Glutamatergic neuron (in vitro differentiated cells): ENCODE measurements at places on chromosomes 6 and 20.

DNA sequence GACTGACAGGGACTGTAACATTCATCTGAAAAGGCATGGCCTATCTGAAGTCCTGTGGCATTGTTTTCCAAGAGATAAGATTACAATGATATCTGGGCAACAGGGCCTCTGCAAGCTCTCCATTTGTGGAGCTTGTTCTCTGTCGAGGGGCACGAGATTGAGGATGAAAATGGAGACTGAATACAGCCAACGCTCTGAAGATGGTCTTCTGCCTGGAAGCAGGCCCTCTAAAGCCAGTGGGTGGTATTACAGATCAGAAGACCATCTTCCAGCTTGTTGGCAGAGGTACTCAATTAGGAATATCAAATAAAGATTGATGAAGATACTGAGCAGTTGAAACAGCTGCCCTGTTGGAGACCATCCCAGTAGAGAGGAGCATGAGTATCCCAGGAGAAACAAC, 288.2 kb downstream of the CENPW start:
- no peak for DNase-seq

- DNase-seq, result no peak
Observed at GRCh38 chr6:149247385-149247763, 70.1 kb upstream of the TAB2 start.

GRCh38 chr6:16727996-16728395, 33.3 kb downstream of the ATXN1 start:
- DNase-seq, result no peak

GRCh38 chr6:110198561-110198960, 18.3 kb downstream of the CDC40 start:
- no peak for DNase-seq

DNA sequence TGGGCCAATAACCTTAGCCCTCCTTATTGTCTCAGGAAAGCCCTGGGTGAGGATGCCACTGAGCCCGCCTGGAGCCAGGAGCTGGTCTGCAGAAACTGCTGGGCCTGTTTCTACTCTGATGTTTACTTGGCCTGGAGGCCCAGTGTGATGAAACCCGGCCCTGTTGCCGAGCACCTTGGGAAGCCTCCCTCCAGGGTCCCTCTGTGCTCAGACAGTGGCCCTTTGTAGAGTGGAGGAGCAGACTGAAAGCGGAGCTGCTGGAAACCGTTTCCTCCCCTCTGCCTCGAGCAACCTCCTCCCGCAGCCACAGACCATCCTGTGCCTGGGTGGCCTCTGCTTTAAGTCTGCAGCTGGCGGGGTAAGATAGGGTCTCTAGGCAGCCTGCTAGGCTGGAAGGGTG, 84.1 kb upstream of the EPB41L1 start:
- DNase-seq, result no peak

GRCh38 chr6:139582956-139583355, 208.5 kb upstream of the CITED2 start:
- no peak for DNase-seq

GRCh38 chr20:24734139-24734538, 214.9 kb upstream of the CST7 start:
- no peak for DNase-seq

DNA sequence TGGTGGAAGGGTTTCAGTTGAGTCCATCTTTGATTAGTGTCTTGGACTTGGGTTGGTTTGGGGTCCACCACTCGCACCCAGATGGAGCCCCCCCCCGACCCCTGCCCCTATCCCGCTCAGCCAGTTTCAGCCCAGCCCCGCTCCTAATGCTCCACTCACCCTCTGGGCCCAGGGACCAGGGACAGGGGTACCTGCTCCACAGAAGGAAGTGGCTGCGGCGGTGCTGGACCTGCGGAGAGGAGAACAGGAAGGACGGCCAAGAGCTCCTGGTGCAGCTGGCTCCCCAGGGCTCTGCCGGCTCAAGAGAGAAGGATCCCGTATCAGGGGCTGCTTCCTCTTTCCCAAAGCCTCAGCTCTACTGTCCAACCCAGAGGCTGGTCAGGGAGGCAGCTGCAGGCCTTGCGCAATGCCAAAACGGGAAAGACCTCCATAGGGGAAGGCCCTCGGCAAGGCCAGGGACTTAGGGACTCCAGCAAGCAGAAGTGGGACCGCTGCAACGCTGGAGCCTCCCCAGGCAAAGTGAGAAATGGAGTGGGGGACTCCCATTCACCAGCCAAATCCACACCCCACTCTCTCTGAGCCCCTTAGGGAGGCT, at the start of gene SIGLEC1:
Gene SIGLEC1, minus strand, starts transcription at position 322 of the 595 bp plus-strand sequence. CDS start 5,472 bp downstream, outside the sequence.
- no peak for DNase-seq

DNA sequence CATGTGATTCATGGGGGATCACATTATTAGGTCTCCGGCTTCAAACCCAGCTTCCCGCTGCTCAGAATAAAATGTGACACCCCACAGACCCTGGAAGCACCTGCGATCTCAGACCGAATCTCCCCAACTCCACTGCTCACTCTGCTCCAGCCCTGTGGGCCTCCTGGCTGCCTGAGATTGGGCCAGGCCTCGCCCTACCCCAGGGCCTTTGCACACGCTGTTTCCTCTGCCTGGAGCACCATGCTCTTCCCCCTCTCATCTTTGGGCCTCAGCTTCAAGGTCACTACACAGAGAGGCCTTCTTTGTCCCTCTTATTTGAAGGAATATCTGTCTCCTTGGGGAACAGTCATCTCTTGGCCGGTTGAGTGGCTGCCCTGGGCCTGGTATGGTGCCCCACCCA, 48.8 kb downstream of the RBM38 start:
- DNase-seq, result no peak

DNA sequence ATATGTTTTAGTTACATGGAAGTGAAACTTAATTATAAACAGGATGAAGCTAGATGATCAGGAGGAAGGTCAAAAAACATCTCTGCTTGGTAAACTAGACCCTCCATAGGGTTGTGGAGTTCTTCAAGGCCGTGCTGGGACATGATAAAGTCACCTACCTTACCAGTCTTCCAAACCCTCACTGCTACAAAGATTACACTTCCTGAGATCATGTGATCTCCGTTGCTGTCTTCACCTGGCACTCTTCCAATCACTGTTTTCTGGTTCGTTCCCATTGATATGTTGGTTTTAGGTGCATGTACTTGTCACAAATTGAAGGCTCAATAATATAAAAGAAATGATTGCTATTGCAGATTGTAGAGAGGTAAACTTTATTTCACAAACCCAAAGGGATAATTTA, 161.5 kb upstream of the MAN1A1 start:
- DNase-seq, result no peak

GRCh38 chr20:58440021-58440767, 51.2 kb downstream of the VAPB start:
- DNase-seq, result no peak

DNA sequence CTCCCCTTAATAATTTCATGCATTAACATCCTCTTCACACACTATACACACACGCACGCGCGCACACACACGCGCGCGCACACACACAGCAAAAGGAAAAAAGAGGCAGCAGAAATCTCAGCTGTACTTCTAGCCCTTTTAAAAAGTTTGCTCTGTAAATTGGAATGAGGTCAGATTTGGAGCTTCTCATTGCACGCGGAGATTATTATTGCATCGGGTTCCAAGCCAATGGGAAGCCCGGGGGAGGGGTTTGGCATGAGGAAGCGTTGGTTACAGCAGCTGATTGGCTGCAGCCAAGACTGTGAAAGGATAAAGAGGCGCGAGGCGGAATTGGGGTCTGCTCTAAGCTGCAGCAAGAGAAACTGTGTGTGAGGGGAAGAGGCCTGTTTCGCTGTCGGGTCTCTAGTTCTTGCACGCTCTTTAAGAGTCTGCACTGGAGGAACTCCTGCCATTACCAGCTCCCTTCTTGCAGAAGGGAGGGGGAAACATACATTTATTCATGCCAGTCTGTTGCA, at the start of gene SOX4:
Gene SOX4, plus strand, starts transcription at position 340 of the 515 bp plus-strand sequence. CDS start 784 bp downstream, outside the sequence.
- peak; percentile 95 for DNase-seq

GRCh38 chr6:145814501-145815308, at the start of gene FBXO30:
Gene FBXO30 (minus strand): TSS chr6:145814795. CDS start chr6:145806405, 8,390 bp downstream.
- peak; percentile 94 for DNase-seq

GRCh38 chr20:36873498-36874189, 2.3 kb upstream of the TLDC2 start:
- DNase-seq, result no peak

- peak; percentile 78 for DNase-seq
Observed at GRCh38 chr6:111711476-111711875, 105.8 kb upstream of the TRAF3IP2 start.

GRCh38 chr20:35474303-35474871, 19.0 kb downstream of the CEP250 start:
- no peak for DNase-seq

- no peak for DNase-seq
Observed at GRCh38 chr6:52317841-52318581, 33.5 kb upstream of the MCM3 start.
